Endothelial cell of umbilical vein (primary cell): ENCODE measurements at places on chromosomes 12 and 14. TPM values are rescaled to one million over a fixed set of nuclear protein-coding genes. Genes with fewer than 3 reads are reported as not detected.

Gene ZDHHC22
- 0.24 and 0.28 TPM in 2 replicates for total RNA-seq

Gene SPTB
- 0.07 TPM in 1 of 2 replicates, not detected in the other for total RNA-seq

Gene LRP1
- total RNA-seq, result 3.8 and 4.6 TPM in 2 replicates

DNA sequence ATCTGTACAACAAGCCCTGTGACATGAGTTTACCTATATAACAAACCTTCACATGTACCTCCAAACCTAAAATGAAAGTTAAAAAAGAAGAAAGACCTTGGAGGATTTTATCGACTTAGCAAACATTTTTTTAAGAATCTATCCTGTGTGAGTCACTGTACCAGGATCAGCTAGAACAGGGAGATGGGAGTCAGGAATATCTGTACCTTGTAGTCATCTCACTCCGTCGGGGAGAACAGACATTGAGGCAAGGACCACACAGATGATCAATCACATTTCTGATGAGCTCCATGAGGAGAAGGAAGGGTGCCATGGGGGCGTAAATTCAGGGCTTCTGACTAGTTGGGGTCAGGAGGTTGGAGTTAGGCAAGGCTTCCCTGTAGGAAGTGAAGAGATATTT lies 310.6 kb downstream of the VRK1 start:
- DNase-seq, result no peak
- H3K36me3 ChIP-seq, result no peaks in the 10 kb centered on the region
- H3K4me1 ChIP-seq, result no peaks in the 10 kb centered on the region
- H3K27ac ChIP-seq, result no peak overlapping the region
- H3K4me3 ChIP-seq, result no peak overlapping the region

Gene NPFF
- not detected in 2 replicates for total RNA-seq

DNA sequence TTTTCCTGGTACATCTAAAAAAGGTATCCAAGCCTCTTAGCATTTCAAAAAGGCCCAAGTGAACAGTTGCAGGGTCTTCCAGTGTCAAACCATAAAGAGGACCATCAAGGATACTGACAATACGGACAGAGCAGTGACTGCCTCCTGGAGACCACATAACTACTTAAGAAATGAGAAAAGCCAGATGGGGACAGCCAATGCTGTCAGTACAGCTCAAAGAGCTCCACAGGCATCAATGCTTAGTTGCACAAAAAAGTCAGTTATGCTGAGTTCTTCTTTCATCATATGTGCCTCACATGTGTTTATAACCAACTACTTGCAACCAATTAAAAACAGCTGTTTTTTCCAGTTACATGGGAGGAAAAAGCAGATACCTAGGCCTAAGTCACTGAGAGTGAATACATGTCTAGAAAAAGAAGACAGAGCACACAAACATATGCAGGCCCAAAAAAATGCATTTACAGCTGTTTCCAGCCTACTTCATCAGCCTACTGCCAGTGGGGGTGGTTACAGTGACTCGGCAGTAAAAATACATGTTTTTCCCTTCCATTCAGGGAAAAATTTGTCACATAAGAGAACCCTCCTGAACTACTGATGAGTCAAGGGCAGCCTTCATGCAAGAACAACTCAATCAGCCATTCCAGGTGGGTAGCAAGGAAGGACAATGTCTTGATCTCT lies 84.0 kb downstream of the DCAF5 start:
- no peak overlapping the region for H3K27ac ChIP-seq
- H3K4me3 ChIP-seq, result no peak overlapping the region
- H3K4me1 ChIP-seq, result peaks cover 3% of the 10 kb centered on the region
- peak; percentile 49 for DNase-seq
- H3K27me3 ChIP-seq, result no peaks in the 10 kb centered on the region

GRCh38 chr14:63614679-63615363 lies 26.9 kb downstream of the WDR89 start:
- H3K27ac ChIP-seq, result peak overlapping the region; percentile 90
- peak; percentile 98 for DNase-seq
- no peaks in the 10 kb centered on the region for H3K27me3 ChIP-seq
- H3K4me3 ChIP-seq, result no peak overlapping the region
- no peaks in the 10 kb centered on the region for H3K36me3 ChIP-seq

- peaks cover 3% of the 10 kb centered on the region for H3K4me1 ChIP-seq
- no peak overlapping the region for H3K4me3 ChIP-seq
- no peaks in the 10 kb centered on the region for H3K27me3 ChIP-seq
Measured at GRCh38 chr12:59940631-59941342, 345.0 kb downstream of the SLC16A7 start.

- no peak overlapping the region for H3K4me3 ChIP-seq
- H3K36me3 ChIP-seq, result no peaks in the 10 kb centered on the region
- H3K27ac ChIP-seq, result no peak overlapping the region
- no peak for DNase-seq
- H3K27me3 ChIP-seq, result no peaks in the 10 kb centered on the region
Measured at GRCh38 chr12:72390146-72390545, 118.0 kb downstream of the TRHDE start.

Gene ATXN7L3B
- 25.0 and 25.9 TPM in 2 replicates for total RNA-seq

Gene PFKM
- total RNA-seq, result 74.4 and 76.7 TPM in 2 replicates

Gene CISTR
- total RNA-seq, result not detected in 2 replicates

DNA sequence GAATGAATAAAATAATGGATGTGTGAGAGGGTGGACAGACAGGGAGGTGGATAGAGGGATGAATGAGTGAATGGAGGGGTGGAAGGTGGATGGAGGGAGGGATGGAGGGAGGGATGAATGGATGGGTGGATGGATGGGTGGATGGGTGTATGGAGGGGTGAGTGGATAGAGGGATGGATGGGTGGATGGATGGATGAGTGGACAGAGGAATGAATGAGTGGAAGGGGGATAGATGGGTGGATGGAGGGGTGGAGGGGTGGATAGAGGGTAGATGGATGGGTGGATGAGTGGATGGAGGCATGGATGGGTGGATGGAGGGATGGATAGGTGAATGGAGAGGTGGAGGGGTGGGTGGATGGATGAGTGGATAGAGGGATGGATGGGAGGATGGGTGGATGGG lies 47.9 kb upstream of the NOS1 start:
- no peaks in the 10 kb centered on the region for H3K27me3 ChIP-seq
- H3K4me3 ChIP-seq, result no peak overlapping the region
- H3K27ac ChIP-seq, result no peak overlapping the region
- H3K4me1 ChIP-seq, result no peaks in the 10 kb centered on the region

DNA sequence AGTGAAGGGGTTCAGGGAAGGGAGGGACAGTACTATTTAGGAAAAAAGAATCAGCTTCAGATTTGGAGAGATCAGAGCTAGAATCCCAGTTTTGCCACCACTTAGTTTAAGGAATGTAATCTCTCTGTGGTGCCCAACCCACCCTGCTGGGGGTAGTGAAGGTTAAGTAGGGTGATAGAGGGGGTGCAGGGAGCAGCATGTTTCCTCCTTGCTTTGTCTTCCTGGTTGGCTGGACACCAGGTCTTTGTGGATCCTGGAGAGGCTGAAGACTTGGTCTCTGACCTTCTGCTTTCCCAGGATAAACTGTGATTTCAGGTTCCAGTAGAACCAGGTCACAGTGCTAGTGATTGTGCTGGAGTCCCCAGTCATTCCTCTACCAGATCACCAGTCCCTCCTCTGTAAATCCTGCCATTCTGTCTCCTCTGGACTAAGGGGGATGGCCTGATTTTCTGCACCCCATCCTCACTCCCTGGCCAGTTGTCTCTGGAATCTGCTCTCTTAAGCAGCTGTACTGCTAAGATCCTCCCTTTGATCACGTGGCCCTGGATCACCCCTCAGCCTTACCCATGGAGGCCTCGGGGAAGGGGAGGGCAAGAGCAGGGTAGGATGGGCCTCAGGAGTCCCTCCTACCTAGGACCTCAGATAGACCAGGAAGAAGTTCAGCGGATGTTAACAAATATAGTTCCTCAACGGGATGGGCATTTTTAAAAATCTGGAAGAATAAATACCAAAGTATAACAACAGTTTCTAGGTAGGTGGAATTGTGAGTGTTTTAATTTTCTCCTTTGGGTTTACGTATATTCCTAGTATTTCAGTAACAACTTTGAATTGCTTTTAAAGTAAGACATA lies 3.1 kb downstream of the MAP3K12 start:
- no peaks in the 10 kb centered on the region for H3K27me3 ChIP-seq
- DNase-seq, result no peak
- peaks cover 26% of the 10 kb centered on the region for H3K4me1 ChIP-seq
- H3K4me3 ChIP-seq, result no peak overlapping the region
- no peak overlapping the region for H3K27ac ChIP-seq

GRCh38 chr14:101444116-101444515 lies 117.2 kb upstream of the DIO3 start:
- H3K27ac ChIP-seq, result no peak overlapping the region
- H3K36me3 ChIP-seq, result no peaks in the 10 kb centered on the region
- H3K4me3 ChIP-seq, result no peak overlapping the region
- H3K27me3 ChIP-seq, result no peaks in the 10 kb centered on the region
- no peak for DNase-seq
- H3K4me1 ChIP-seq, result no peaks in the 10 kb centered on the region

Gene RIC8B
- 13.7 and 16.5 TPM in 2 replicates for total RNA-seq

Gene CCDC197
- total RNA-seq, result not detected in 2 replicates

- no peaks in the 10 kb centered on the region for H3K4me1 ChIP-seq
- no peak for DNase-seq
- H3K36me3 ChIP-seq, result no peaks in the 10 kb centered on the region
- H3K27ac ChIP-seq, result no peak overlapping the region
Measured at GRCh38 chr14:101407328-101407727, 154.0 kb upstream of the DIO3 start.

GRCh38 chr12:55654511-55655214 lies 18.0 kb downstream of the OR10P1 start:
- no peak overlapping the region for H3K27ac ChIP-seq
- no peaks in the 10 kb centered on the region for H3K4me1 ChIP-seq
- no peak overlapping the region for H3K4me3 ChIP-seq
- H3K27me3 ChIP-seq, result peaks cover 2% of the 10 kb centered on the region
- no peaks in the 10 kb centered on the region for H3K36me3 ChIP-seq

GRCh38 chr14:42488965-42489364 lies 882.3 kb downstream of the LRFN5 start:
- no peak for DNase-seq
- no peaks in the 10 kb centered on the region for H3K4me1 ChIP-seq
- no peaks in the 10 kb centered on the region for H3K36me3 ChIP-seq
- no peak overlapping the region for H3K27ac ChIP-seq

Gene SLC39A2
- total RNA-seq, result not detected in 2 replicates

DNA sequence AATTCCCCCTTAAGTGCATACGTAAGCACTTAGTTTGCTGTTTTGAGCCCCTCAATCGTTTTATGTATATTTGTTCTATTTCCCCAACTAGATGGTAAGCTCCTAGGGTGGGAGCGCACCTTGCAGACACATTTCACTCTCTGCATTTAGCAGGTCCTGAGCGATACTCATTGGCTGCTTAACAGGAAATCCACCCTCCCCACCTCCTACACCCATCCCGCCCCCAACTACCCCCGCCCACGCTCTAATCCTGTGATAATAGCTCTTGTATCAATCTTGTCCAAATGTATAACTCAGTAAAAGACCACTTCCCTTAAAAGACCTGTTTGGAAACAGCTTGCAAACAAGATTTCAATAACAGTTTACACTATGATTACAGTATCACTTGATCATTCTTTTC lies 8.1 kb downstream of the LPAR5 start:
- H3K36me3 ChIP-seq, result no peaks in the 10 kb centered on the region
- DNase-seq, result no peak
- no peak overlapping the region for H3K27ac ChIP-seq
- no peaks in the 10 kb centered on the region for H3K4me1 ChIP-seq
- H3K4me3 ChIP-seq, result no peak overlapping the region
- no peaks in the 10 kb centered on the region for H3K27me3 ChIP-seq
